ENCODE measurements at places on chromosomes 2 and 18. TPM values are rescaled to one million over a fixed set of nuclear protein-coding genes. Genes with fewer than 3 reads are reported as not detected.

DNA sequence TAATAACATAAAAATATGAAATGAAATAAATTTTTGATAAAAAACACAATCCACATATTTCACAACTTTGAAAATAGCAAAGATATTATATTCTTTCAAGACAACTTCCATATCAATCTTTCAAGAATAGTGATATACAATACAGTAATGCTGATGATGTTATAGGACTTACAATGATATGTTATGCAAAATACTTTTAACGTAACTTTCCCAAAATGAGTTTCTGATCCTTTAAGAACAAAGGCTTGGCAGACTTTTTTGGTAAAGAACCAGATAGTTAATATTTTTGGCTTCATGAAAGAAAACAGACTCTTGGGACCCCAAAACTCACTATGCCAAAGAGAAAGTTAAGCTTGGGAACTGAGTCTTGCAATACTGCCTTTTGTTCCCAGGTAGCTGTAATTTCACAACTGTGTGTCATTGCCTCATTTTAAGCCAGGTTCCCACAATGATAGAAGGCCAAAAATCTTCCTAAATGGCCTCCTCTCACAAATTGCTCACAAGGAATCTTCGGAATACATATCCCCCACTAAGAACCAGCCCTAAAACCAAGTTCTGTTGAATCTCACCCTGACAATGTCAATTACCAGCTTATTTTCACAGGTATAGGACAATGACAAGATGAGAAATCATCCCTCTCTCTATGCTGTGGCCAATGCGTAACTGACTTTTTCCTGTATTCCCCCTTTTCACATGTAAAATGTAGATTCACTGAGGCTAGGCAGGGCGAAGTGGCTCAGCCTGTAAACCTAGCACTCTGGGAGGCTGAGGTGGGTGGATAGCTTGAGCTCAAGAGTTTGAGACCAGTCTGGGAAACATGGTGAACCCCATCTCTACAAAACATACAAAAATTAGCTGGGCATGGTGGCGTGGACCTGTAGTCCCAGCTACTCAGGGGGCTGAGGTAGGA is 54.8 kb upstream of the STRN start:
- DNase-seq, result no peak

DNA sequence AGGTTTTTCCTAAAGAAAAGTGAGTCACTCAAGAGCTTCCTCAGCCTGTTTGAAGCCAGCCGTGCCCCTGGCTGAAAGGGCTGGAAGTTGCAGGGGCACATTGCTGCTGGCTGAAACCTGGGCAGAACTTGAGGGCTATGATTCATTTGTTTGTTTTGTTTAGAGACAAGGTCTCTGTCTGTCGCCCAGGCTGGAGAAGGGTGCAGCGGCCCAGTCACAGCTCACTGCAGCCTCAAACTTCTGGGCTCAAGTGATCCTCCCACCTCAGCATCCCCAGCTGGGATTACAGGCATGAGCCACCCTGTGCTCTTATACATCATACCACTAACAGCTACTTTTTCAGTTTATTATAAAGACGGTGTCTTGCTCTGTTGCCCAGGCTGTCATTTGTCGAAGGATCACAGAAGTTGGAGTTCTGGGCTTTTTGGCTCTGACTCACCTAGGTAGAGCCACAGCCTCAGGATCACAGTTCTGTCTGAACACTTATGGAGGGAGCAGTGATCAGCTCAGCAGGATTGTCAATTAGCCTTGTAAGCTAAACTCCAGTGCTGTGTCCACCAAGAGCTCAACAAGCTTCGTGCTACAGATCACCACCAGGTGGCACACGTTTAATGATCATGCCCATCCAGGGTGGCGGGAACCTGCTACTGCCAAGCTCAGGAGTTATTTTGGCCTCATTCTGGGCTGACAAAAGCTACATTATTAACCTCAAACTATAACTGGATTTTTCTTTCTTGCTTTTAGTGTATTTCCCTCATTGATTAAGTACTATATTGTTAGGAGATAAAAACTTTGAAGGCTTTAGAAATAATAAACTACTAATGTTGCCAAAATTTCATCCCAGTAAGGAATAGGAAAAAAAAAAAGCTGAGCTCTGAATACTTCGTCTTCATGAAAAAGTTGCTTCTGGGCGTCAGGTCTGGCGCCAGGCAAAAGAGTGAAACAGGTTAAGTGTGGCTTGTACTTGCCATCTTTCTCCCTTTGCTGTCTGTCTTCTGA is 57.9 kb downstream of the ARHGEF33 start:
- DNase-seq, result peak; percentile 84

Gene LIMS3
- 0.46 TPM for total RNA-seq

Gene IL18RAP
- total RNA-seq, result not detected

Measured in H9 (cell line).